Activated CD4-positive, alpha-beta T cell treated with anti-CD3 and anti-CD28 coated beads, Interleukin-2, amount 50 U/mL, for 48 hours (primary cell): ENCODE measurements at places on chromosomes 11 and 22.

DNA sequence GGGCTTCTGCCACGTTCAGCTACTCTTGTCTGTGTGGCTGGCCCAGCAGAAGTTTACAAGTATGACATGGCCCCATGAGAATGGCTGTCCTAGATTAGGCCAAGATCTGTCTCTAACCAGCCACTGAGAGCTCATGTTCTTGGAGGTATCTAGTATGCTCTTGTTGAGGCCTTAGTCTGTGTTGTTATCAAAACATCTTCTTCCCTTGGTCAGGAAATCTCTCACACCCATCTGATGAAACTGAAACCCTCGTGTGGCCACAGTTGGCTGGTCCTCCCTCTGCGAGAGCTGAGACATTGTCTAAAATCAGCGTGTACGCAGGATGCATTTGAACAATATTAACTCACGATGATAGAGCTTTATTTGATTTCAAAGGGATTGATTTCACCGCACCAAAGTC, 109.0 kb upstream of the NNMT start:
- no peak for DNase-seq

- DNase-seq: no peak
Observed at GRCh38 chr11:77454867-77455655, 18.8 kb downstream of the PAK1 start.

DNA sequence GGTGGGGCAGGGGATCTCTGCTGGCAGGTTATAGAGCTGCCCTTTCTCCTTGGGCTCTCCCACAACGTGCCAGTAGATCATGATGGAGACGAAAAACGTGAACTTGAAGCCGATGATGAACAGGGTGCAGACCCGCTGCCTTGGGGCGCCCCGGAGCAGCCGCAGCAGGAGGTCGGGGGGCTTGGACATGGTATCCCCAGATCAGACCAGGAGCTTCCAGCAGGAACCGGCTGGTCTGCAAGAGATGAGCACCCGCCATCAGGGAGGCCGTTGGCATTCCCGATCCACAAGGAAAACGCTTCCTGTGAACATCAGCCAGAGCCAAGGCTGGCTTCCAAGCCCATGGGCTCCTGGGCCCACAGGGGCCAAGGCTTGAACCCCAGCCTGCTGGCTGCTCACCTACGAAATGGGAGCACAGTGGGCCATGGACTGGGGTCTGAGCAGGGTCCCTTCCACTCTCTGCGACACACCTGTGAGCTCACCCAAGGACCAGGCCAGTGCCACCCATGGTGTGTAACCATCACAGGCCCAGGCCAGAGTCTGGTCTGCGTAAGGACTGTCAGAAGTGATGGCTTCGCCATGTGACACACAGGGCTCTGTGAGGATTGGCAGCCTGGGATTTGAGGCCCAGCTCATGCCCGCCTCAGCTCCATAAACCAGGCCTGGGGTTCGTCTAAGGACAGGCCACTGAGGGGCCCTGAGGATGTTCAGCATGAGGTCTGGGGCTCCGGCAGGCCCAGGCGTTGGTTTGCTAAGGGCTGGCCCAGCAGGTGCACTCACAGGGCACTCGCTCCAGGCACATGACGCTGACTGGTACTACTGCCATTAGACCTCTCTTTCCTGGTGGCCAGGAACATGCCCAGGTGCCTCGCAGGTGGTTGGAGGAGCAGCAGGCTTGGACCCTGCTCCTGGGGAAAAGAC, 26.6 kb downstream of the A4GALT start:
- DNase-seq: no peak

- DNase-seq: no peak
Observed at GRCh38 chr11:86627776-86628455, 44.5 kb downstream of the ME3 start.

GRCh38 chr22:17964643-17965042, 59.7 kb downstream of the MICAL3 start:
- no peak for DNase-seq

DNA sequence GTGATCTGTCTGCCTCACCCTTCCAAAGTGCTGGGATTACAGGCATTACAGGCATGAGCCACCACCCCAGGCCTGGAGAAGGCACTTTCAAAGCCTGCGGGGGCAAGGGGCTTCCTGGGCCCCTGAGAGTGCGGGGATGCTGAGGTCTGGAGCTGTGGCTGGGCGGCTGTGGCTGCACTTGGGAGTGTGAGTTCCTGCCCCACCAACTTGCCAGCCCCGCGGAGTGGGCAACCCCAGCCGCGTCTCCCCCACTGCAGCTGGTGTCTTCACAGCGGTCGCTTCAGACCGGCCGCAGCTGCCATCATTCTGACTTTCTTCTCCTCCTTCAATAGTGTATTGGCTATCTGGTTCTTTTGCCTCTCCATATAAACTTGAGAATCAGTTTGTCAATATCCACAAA, 10.7 kb upstream of the MAP6 start:
- no peak for DNase-seq
